Activated CD4-positive, alpha-beta T cell treated with anti-CD3 and anti-CD28 coated beads for 36 hours (primary cell): ENCODE measurements at places on chromosomes 13 and 19.
A peak's percentile ranks its signal among the peaks of the same experiment; 100 is the strongest.

GRCh38 chr13:111516712-111517640 is 196.5 kb downstream of the TEX29 start:
- DNase-seq: no peak

DNA sequence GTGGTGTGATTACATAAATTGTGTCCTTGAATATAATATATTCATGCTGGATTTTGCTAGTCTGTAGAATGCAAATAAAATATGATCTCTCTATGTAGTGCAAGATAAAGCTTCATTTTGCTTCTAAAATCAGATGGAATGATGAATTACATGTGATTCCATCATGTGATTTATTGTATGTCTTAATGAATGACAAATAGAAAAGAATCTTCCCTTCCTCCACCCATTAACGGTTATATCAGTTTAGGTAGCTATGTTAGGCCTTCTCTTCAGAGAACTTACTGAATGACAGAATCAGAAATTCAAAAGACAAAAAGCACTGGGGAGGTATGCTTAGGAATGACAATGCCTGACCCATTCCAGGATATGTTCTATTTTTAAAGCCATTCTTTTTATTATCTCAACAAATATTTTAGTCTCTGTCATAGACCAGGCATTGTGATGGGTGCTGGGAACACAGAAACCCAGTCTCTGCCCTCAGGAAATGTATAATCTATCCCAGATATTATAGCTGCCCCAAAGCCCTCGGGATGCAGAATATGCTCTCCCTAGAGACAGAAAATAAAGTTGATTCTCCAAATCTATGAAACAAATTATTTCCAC is 90.6 kb downstream of the TEX26 start:
- DNase-seq: no peak

GRCh38 chr19:4431296-4431695 is 26.3 kb downstream of the UBXN6 start:
- no peak for DNase-seq

DNA sequence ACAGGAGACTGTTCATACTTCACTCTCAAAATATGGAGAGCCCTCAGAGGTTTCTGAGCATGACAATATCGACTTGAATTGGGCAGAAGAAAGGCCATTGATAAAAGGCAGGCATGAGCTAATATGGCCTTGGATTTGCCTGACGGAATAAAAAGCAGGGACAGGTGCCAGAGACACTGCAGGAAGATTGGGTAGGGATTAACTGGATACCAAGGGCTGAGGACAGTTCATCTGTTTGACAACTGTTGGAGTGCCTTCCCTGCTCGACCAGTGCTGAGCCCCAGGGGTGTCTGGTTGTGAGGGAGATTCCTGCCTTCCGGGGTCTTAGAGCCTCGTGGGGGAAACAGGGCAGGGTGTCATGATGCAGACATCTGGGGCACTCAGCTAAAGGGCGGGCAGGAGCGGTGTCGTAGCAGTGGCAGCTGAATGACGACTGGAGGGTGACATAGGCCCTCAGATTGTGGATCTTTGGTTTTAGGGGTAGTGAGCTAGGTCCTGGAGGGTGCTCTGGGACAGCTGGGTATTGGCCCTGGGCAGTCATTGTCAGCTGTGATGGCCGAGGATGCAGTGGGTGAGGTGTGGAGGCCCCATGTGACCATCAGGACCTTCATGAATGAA is 12.3 kb downstream of the GATAD2A start:
- DNase-seq: no peak

DNA sequence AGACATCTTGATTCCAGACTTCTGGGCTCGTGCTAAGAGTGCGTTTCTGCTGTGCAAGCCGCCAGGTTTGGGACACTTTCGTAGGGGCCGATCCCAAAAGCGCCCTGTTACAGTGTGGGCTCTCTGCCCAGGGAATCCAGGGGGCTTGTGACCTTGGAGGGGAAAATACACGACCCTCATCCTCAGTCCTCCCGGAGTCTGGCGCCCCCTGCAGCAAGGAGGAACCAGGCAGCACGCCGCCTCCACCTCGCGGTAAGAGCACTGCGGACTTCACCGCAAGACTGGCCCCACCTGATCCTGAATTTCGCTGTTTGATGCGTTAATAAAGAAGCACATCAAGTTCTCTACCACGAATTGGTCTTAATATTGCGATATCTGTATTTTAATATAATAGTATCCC is 5.2 kb downstream of the POLRMT start:
- peak; percentile 48 for DNase-seq

- DNase-seq: no peak
Measured at GRCh38 chr13:97266772-97267417, 44.8 kb downstream of the MBNL2 start.

GRCh38 chr19:1591421-1592023 is 1.1 kb downstream of the MBD3 start:
- no peak for DNase-seq

DNA sequence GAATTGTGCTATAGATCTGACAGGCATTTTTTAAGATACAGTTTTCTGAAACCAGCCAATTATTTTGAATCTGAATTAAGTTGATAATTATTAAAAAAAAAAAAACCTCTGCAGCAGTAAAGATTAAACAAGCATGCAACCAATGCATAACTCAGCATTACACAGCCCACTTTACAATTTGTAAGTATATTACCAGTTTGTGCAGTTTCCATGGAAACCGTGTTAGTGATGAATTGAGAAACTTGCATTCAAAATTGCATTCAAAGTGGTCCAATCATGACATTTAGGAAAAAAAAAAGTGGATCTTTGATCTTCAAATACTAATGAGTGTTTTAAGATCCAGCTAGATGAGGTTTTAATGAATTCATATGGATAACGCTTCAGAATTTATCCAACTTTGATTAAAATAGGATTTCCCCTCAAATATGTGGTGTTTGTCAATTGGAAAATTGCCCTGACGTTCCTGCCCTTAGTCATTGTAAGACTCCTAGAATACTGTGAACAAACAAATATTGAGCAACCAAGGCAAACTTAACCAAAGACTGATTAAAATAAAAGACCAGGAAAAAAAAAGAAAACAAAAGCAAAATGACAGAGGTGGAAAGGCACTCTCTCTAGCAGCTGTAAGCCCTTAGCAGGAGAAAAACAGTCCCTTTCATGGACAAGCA is 314.8 kb upstream of the MAB21L1 start:
- no peak for DNase-seq

DNA sequence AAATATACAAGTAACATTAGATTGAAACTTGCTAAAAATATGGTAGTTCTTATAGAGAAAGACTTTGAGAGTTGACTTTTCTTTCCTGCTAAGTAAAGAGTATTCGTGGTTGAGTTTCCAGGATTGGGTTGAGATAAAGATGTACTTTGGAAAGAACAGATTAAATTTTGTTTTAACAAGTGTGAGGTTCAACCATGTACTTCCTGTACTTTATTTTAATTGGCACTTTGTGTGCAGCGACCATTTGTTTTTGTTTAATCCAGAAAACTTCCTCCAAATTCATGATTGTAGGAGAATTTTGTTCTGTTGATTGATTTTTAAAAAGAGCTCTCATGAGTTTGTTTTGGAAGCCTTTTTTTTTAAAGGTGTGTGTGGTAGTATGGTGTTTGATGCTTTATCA is 46.9 kb downstream of the PAN3 start:
- DNase-seq: no peak

- no peak for DNase-seq
Measured at GRCh38 chr19:14103310-14103709, 12.8 kb upstream of the SAMD1 start.

DNA sequence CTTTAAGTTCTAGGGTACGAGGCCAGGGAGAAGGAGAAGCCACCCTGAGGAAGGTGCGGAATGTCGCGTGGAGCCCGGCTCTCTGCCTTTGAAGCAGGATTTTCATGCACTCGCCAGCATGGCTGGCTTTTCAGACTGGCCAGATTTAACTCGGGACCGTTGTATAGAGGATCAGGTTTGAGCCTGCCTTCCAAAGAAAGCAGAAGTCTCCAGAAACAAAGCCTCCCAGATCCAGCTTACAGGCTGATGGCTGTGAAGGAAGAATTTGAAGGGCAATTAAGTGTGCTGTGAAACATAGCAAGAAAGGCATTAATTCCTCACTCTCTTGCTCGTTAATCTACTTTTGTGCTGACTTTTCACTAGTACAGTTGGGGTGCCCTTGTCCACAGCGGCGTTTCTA is 140.2 kb downstream of the SOX1 start:
- no peak for DNase-seq

GRCh38 chr19:32101206-32101605 is 244.2 kb upstream of the ZNF507 start:
- DNase-seq: no peak

GRCh38 chr13:86882835-86883234 is 788.3 kb upstream of the SLITRK5 start:
- no peak for DNase-seq

DNA sequence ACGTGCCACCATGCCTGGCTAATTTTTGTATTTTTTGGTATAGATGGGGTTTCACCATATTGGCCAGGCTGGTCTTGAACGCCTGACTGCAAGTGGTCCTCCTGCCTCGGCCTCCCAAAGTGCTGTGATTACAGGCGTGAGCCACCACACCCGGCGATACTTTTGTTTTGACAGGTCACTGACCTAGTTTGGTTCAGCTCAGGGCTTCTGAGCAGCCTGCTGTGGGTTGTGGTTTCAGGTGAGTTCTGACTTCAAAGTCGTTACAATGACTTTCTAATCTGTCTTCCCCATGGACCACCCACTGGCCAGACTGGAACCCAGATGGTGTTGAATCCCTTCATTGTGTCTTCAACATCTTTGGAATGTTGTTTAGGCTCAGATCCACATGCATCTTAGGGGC is 73.8 kb downstream of the TRPM4 start:
- peak; percentile 37 for DNase-seq

DNA sequence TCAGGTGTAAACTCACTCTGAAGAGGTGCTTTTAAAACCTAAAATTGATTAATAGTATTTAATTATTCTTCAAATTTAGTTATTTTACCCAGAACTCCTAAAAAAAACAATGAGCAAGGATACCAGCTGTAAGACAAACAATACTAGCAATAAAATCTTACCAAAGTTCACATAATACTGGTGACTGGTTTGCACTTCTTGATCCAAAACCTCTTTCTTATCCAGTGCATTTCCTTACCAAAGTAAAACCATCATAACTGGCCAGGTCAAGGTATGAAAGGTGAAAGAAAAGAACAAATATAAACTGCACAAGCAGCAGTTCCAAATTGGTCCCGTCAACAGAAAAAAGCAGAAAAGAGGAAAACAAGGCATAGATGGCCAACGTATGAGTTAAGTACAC is 62.7 kb downstream of the PSPC1 start:
- no peak for DNase-seq

- peak; percentile 80 for DNase-seq
Measured at GRCh38 chr13:75482070-75482819, at the start of gene TBC1D4. TBC1D4 (minus strand) TSS chr13:75482169; CDS start chr13:75481767, 402 bp downstream.

DNA sequence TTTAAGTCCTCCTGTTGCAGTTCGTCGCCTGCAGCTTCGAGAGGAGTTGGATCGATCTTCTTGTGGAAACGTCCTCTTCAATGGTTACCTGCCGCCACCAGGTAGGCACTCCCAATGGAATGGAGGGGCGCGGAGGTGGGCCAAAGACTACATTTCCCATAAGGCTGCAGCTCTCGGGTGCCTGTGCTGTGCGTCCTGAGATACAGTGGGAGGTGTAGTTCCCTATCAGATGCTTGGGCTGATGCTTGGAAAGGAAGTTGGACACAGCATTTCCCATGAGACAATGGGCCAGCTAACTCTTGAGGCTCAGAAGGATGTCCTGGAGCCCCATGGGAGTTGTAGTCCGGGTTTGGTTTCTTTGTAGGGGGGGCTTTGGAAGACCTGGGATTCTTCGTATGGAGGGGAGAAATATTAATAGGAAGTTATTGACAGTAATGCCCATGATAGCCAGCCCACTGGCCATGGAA is 1.8 kb downstream of the SHKBP1 start:
- no peak for DNase-seq

DNA sequence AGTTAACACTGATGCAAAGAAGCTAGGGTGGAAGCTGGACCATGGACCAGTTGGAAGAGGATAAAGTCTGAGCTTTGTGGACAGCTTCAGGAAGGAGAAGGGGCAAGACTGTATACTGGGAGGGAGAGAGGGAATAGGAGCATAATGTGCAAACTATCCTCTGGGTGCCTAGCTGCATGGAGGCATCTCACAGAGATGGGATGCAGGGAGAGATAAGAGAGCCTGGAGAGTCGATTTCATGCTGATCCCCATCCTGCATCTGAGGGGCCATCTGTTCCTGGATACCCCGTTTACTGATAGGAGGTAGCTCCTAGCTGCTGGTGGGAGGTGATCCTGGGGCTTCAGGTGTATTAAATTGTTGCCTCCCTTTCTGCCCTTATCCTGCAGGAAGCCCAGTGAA is 8.8 kb downstream of the CYP4F3 start:
- DNase-seq: no peak

GRCh38 chr13:86810361-86810760 is 860.8 kb upstream of the SLITRK5 start:
- no peak for DNase-seq

DNA sequence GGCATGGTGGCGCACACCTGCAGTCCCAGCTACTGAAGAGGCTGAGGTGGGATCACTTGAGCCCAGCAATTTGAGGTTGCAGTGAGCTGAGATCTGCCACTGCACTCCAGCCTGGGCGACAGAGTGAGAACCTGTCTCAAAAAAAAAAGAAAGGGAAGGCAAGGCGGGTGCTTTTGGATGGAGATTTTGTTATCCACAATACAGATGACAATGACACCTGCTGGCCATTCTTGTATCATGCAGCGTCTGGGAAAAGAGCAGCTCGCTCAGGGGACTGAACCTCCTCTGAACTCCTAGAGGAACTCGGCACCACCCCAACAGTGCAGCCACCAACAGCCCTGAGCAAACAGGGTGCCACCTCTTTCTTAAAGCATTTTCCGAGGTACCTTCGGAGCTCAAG is 22.8 kb downstream of the HAUS8 start:
- DNase-seq: peak; percentile 37

- no peak for DNase-seq
Measured at GRCh38 chr19:58304255-58304654, 922 bp upstream of the ERVK3-1 start.

DNA sequence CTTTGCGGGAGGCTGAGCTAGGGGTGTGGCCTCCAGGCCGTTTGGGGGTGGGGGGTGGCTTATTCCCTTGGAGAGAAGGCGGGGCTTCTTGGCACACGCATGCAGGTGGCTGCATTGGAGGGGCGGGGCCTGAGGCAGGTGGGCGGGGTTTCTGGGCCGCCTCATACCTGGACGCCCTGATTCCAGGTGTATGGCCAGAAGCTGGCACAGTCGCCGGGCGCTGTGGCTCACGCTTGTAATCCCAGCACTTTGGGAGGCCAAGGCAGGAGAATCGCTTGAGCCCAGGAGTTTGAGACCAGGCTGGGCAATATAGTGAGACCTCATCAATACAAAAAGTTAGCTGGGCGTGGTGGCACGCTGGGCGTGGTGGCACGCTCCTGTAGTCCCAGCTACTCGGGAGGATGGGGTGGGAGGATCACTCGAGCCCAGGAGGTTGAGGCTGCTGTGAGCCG is 7.8 kb downstream of the ABCA7 start:
- DNase-seq: no peak

- DNase-seq: no peak
Measured at GRCh38 chr13:109160887-109161669, 531.7 kb downstream of the MYO16 start.

GRCh38 chr13:110149036-110149435 is 157.9 kb downstream of the COL4A1 start:
- DNase-seq: no peak
